ENCODE measurements at places on chromosomes 4 and X.
A peak's percentile ranks its signal among the peaks of the same experiment; 100 is the strongest.

- peak; percentile 93 for DNase-seq
These were observed at the start of gene ELK1 for GRCh38 chrX:47650164-47651042. Gene ELK1, minus strand, starts transcription at chrX:47650563. Its CDS starts 9,122 bp downstream, at chrX:47641441.

DNA sequence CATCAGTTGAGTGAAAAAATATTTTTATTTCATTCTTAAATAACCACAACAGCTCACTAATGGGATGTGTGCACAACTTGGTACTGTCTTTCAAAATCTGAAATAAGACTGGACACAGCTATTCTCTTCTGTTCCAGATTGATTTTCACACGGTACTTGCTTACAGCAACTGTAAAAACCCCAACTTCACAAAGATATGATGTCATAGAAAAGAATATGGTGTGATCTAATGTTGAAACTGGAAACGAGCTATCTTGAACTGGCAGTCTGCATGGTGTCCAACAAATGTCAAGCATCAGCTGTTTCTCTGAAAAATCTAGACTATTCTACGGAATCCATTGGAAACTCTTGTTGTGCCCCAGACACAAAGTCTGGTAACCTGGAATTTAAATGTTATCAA lies 14.7 kb downstream of the HELQ start:
- no peak for DNase-seq

DNA sequence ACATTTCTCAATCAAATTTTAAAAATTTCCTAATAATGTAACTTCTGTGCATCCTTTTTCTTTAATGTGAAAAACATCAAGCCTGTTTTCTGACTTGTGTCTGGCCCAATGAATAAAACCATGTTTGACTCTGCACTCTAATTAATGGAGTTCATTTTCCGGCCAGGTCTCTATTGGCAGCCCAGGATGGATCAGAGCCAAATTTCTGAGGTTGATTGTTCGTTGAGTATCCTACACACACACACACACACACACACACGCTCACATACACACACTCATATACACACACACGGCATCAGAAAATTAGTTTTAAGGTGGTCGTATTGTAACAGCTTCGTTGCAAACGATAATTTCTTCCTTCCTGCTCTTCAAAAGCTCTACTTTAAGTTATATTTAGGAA lies 28.9 kb upstream of the TLL1 start:
- peak; percentile 36 for DNase-seq

DNA sequence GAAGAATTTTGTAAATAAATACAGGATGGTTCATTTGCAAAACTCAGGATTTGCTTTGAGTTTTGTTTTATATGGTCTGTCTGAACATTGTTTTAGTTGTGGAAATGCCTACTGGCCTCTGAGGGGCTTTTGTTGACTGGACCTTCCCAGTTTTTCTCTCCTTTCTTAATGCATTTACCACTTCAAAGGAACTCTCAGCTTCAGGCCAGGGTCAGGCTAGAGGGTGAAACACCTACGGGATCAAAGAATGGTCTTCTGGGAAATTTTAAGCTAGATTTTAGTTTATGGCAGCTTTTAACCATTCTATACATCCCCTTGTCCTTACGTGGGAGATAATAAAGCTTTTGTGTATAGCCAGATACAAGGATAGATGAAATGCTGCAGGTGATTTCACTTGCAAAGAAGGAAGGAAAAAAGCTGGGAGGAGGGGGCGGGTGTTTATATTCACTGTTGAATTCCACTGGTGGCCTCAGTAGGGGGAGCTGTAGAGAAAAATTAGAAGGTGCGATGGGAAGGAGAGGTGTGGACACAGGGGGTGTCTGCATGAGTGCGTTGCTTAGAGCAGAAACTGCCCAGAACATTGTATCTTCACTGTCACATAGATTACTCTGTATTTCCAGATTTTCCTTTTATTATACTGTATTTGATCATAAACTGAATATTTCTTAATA lies 151.8 kb downstream of the TSPAN5 start:
- no peak for DNase-seq

DNA sequence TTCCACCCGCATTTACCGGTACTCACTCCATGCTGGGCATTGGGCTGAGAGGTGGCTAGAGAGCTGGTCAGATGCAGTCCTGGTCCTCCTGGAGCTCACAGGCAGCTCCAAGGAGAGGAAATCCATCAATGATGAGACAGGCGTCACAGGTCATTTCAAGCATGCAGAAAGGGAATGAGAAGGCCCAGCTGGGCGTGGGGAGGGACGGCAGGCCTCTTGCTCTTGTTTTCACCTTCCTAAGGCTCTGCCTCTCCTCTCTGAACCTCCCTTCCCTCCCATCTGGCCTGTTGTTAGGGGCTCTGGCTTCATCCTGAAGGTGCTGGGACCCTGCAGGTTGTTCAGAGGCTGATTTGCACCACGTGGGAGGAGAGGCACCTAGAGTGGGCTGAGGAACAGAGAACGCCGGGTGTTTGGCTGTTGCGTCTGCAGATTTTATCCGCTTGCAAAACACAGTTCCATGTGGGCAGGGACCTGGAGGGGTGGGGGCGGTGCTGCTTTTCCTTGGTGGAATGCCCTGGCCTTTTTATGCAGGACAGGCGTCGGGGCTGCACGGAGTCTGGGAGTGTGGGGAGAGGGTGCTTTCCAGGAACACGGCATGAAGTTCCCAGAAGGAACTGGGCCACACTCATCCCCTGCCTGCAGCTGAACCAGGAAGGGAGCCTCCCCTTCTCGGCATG lies 81.5 kb upstream of the PSAPL1 start:
- DNase-seq, result no peak

DNA sequence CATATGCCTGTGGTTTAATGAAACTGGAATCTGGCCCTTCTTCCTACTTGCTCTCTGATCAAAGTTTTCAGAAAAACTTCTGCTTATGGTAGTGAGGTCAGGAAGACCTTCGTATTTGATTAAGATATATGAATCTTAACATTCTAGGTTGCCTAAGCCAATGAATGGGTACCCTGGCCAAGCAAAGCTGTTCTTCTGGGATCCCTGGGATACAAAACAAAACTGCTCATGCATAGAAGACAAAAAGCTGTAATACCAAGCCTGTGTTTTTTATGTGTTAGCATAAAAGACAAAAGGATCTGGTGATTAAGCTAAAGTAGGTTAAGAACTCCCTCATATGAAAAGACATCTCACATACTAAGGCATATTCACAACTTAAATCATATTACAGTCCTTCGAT lies 21.6 kb downstream of the ANKRD17 start:
- no peak for DNase-seq

- no peak for DNase-seq
These were observed 289.7 kb downstream of the SHOX start for GRCh38 chrX:920234-920799.

DNA sequence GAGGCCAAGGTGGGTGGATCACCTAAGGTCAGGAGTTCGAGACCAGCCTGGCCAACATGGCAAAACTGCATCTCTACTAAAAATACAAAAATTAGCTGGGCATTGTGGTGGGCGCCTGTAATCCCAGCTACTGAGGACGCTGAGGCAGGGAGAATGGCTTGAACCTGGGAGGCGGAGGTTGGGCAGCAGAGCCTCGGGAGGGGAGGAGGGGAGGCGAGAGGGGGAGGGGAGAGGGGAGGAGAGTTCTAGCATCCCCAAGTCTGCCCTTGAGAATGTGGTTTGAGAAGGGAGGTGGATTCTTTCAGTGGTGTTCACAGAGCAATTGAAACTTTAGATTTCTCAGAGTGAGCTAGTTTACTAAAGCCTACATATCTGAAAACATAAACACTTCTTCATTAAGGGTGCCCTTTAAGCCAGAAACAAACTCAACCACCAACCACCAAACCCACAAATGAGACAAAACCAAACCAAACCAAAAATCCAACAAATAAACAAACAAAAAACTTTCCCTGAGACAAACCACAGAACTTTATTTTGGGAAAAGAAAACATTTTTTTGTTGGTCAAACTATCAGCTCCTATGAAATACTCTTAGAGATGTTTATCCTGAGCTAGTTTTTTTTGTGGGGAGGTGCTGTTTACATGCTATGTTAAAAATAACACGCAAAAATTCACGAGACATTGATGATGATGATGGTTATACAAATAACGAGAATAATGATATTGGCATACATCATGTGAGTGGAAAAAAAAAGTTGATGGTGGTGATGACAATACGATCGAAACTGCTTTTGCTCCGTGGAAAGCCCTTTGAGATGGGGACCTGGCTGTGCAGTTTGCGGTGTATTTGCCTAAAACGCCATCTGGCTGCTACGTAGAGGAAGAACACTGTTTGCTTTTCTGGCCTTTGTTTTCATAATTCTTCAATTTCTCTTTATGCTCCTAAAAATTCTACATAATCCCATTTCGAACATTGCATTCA lies 98.2 kb upstream of the PRKX start:
- peak; percentile 16 for DNase-seq

GRCh38 chr4:38099908-38100407 lies 139.8 kb downstream of the PTTG2 start:
- no peak for DNase-seq

DNA sequence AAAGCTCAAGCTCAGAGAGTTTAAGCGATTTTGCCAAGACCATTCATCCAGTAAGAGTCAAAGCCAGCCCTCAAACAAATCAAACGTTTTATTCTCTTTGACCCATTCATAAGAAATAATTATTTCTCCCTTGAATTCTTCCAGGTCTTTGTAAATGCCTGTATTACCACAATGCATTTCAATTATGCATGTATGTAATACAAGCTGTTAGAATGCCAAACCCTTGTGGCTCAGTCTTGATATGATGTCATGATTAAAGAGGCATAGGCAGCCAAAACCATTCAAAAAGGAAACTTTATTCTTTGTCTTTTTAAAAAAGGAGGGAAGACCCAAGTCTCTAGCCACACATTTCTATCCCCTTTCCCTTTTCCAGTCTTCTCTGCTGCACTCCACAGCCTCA lies 56.5 kb upstream of the PGM2 start:
- DNase-seq, result no peak

GRCh38 chr4:174534461-174534860 lies 12.2 kb upstream of the HPGD start:
- no peak for DNase-seq

- DNase-seq, result no peak
These were observed 47.0 kb downstream of the FGFRL1 start for GRCh38 chr4:1058198-1058996.

DNA sequence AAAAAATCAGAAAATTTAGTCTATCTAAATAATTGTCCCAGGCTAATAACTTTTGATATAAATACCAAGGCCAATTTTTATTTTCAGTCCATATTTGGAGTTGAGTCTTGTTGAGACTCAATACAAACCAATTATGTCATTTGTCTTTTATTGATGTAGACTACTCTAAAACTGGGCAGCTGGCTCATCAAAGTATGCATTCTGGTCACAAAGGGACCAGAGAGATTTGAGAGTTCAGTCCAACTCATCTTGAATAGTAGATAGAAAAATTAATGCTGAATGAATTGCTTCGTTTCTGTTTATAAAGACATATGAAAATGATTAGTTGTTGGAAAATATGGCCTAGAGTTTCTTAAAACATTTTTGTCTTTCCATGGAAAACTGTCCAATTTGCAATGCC lies 412.5 kb upstream of the KLHL4 start:
- DNase-seq, result no peak

- no peak for DNase-seq
These were observed 836 bp upstream of the LNX1 start for GRCh38 chr4:53592122-53592521.

GRCh38 chr4:65416891-65417290 lies 253.4 kb downstream of the EPHA5 start:
- peak; percentile 21 for DNase-seq

DNA sequence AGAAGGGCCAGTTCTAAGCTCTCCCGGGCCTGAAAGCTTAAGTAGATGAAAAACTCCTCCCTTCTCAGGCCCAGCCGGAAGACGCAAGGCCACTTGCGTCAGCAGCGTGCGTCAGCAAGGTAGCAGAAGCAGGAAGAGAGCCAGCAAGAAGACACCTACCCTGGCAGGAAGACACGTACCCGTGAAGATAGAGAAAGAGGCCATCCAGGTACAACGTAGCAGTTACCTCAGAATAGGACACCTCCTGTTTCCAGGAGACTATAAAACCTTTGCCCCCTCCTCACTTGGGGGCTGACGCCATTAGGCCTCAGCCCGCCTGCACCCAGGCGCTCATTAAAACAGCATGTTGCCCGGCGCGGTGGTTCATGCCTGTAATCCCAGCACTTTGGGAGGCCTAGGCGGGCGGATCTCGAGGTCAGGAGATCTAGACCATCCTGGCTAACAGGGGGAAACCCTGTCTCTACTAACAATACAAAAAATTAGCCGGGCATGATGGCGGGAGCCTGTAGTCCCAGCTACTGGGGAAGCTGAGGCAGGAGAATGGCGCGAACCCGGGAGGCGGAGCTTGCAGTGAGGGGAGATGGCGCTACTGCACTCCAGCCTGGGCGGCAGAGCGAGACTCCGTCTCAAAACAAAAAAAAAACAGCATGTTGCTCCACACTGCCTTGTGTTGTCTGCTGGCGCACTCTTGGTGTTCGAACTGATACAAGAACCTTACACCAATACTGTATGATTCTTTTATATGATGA lies 242.7 kb upstream of the NWD2 start:
- no peak for DNase-seq

DNA sequence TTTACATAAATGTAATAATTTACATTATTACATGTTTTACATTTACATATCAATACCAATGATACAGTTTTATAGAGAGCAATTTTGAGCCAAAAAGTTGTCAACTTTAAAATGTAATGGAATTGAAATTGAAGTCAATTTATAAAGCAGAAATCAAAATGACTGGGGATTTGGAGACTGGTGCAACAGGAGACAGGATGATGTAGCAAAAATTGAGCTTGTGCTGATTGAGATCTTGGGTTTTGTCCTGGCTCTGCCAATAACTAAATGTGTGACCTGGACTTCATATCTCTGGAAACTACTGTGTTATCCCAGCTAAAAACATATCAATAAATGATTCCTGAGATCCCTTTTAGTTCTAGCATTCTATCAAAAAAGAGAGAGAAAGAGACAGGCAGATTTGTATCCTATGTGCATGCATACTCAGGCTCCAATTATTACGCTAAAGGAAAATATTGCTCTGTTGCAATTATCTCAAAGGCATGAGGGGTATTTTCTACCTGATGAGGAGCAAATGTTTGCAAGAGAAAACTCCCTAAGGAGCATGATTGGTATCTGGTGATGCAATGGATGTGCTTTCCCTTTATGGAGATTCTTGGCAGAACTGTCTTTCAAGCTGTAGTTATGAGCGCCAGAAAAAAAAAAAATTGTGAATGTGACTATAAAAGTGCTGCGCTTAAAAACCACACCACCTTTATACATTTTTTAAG lies 14.7 kb downstream of the EXOC1L start:
- no peak for DNase-seq

DNA sequence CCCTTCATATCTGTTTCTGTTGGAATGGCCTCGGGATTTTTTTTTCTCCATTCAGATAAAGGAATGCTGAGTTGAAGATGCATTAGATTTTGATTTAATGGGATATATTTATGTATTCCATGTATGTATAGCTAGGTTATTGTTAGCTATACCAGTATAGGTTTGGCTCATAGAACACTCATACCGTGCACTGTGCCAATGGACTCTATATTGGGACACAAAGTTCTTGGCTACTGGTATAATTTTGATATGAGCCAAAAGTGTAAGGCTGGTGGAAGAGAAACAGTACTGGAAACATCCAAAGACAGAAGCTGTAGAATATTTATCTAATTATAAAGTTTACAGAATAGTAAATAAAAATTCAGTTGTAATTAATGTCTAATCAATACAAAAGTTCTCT lies 1912.1 kb downstream of the STIM2 start:
- no peak for DNase-seq

- DNase-seq, result no peak
These were observed 190.6 kb downstream of the MID1IP1 start for GRCh38 chrX:38991656-38992440.
